K562 (cell line): ENCODE measurements at places on chromosomes 7 and 10. TPM values are rescaled to one million over a fixed set of nuclear protein-coding genes. Genes with fewer than 3 reads are reported as not detected.
A peak's percentile ranks its signal among the peaks of the same experiment; 100 is the strongest.

DNA sequence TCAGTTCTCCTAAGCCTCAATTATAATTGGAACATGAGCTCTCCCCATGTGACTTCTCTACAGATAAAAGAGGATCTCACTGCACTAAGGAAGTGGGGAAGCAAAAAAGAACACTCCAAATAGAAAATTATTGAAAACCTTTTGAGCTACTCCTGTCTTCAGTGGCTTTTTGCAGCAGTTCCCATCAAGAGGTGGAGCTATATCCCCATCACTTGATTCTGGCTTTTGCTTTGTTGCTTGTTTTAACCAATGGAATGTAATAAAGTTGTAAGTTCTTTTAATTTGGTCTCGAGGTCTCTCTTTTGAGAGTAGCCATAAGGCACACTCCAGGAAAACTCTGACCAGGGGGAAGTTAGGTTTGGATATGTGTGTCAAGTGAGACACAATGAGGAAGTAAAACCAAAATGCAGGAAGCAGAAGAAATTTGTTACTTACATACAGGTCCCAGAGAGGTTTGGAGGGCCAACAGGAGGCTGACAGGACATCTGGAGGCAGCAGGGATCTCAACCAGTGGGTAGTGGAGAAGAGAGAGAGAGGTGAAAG, 569.4 kb downstream of the HTR7 start:
- H3K4me1 ChIP-seq: no peaks in the 10 kb centered on the region
- no peaks in the 10 kb centered on the region for H3K36me3 ChIP-seq
- H3K27ac ChIP-seq: no peak overlapping the region

DNA sequence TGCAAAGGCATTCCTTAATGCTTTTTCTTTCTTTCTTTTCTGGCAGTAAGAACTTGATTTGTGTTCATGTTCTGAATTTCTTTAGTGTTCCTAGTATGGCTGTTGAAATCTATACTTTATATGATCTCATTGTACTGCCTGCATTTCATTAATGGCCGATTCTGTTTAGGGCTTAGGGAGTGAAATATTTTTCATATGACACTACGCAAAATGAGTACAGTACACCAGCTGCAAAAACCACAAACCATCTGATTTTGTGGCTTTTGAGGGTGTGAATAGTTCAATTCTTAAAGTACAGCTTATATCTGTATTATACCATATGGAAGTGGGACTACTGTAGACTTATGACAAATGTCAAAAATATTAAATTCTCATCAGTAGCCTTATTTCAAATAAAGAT, 69.1 kb upstream of the FOXP2 start:
- no peak overlapping the region for H3K4me3 ChIP-seq
- H3K36me3 ChIP-seq: no peaks in the 10 kb centered on the region
- no peaks in the 10 kb centered on the region for H3K27me3 ChIP-seq
- H3K4me1 ChIP-seq: no peaks in the 10 kb centered on the region
- no peak overlapping the region for H3K27ac ChIP-seq

DNA sequence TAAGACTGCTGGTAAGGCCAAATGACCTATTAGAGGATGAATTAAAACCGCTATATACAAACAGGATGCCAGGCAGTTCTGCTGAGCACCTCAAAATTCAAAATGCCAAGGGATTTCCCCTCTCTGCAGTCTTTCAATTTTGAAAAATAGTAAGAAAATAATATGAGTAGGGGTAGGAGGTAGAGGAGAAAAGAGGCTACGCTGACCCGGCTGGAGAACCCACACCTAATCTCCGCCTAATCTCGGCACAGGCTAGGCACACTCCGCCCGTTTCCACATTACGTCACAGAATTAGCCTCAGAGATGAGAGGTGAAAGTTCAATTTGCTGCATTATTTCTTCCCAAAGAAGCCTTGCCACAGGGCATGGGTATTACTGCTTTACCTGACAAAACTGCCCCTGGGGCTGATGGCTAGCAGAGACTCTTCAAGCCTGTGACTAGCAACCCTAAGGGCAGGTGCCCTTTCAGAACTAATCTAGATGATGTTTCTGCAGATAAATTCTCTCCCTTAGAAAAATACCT, 21.3 kb upstream of the SPOCK2 start:
- H3K4me3 ChIP-seq: no peak overlapping the region
- H3K36me3 ChIP-seq: no peaks in the 10 kb centered on the region
- H3K27ac ChIP-seq: no peak overlapping the region
- H3K27me3 ChIP-seq: no peaks in the 10 kb centered on the region

DNA sequence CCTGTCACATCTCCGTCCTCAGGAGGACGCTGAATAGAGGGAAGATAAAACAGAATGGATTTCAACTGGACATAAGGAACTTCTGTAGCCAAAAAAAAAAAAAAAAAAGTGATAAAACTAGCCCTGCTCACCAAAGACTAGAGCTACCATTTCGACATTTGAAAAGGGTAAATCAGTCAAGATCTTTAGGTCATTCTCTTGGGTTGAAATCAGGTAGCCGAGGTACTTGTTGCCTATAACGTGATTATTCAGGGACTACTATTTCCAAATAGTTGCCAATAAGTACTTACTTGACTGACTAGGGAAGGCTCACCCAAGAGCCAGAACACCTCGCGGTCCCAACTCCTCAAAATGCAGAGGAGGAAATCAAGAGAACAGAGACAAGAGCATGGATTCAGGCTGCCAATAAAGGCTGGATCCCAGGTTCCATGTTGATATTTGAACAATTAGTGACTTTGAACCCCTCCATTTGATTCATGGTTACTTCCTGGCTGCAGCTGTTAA, 2.0 kb downstream of the RHEB start:
- H3K4me3 ChIP-seq: peak overlapping the region; percentile 69
- peaks cover 25% of the 10 kb centered on the region for H3K4me1 ChIP-seq
- H3K27ac ChIP-seq: peak overlapping the region; percentile 8; the same call in 2 of the 3 replicates
- H3K27me3 ChIP-seq: no peaks in the 10 kb centered on the region
- DNase-seq: no peak

The NRAP gene
- total RNA-seq: not detected in 2 replicates

DNA sequence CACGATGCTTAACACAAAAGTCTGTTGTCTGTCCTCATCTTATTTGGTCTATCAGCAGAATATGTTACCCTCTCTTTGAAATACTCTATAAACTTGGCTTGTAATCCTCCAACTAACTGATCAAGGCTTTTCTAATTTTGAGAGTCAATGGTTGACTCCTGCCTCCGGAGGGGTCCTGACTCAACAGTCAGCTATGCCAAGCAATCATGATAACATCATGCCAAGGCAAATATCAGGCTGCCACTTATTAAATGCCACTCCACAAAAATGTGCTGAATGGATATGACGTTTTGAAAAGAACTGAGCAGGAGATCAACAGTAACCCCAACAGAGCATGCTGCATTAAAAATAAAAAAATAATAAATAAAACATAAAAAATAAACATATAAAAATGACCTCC, 116.1 kb downstream of the PARD3 start:
- H3K4me1 ChIP-seq: no peaks in the 10 kb centered on the region
- no peak for DNase-seq
- H3K27ac ChIP-seq: no peak overlapping the region
- H3K36me3 ChIP-seq: no peaks in the 10 kb centered on the region

DNA sequence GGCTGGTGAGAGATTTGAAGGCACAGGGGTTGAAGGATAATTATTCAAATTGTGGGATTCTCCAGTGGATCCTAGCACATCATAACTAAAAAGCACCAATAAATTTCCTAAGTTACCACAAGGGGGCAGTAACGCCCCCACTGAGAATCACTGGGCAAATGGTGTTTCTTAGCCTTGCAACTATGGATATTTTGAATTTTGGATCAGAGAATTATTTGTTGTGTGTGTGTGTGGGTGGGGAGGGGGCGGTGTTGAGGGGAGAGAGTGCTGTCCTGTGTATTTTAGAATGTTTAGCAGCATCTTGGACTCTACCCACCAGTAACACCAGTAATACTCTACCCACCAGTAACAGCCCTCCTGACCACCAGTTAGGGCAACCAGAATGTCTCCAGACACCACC, 63.3 kb upstream of the PRKG1 start:
- DNase-seq: peak; percentile 52
- no peaks in the 10 kb centered on the region for H3K4me1 ChIP-seq

DNA sequence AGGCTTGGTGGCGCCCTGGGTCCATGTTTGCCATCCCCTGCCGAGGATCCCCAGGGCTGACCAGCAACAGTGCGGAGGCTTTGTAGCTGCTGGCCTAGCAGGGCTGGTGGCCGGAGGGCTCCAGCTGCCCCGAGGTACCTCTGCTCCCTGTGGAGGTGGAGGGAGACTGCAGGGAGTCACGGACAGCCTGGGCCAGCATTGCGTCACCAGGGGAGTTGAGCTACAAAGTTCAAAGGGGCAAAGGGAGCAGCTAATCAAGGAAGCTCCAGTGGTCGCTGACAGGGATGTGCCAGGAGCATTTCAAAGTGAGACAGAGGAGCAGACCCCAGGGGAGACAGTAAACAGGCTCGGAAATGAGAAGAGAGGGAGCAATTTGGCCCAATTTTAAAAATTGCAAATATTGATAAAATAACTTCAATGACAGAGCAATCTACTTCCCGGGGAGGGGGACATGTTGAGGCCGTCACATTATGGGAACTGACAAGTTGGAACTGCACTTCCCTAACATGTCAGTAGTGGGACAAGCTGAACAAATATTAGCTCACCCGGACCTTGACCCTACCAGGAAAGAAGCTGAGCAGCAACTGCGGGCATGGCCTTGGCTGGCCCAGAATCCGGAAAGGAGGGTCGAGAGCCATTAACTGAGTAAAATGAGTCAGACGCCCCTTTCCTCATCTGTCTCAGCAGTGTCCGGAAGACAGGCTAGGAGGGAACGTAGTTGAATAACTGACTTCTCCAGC, 39.4 kb downstream of the BTBD16 start:
- H3K4me3 ChIP-seq: no peak overlapping the region
- no peak for DNase-seq
- no peaks in the 10 kb centered on the region for H3K36me3 ChIP-seq

DNA sequence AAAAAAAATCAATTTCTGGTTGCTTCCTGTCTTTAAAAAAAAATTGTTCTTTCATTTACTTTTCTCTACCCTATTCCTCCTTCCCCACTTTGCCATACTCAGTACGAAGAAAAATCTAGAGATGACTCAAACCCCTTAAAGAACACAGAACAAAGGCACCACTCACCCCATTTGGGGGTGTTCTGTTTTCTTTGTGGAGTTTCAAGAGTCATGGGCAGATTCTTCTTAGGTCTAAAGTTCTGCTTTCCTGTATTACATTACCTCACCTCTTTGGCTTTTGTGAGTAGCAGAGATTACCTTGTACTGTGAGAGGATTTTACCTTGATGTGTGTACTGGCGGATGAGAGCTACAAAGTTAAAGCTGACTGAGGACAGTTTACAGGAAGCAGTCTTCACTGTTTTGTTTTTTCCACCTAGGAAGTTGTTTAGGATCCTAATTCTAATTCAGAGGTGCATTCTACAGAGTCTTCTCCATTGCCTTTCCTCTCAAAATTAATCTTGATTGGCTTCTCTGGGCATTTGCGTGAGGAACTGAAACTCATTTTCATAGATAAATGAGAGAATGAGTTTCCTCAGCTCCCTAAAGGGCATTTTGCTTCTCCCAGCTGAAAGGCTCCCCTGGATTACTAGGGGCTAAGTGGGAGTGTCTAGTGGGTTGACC, 20.7 kb downstream of the AVL9 start:
- no peak for DNase-seq
- H3K27ac ChIP-seq: peak overlapping the region; percentile 28; the same call in 2 of the 3 replicates
- peaks cover 5% of the 10 kb centered on the region; the same call in 1 of the 2 replicates for H3K4me1 ChIP-seq
- no peak overlapping the region for H3K4me3 ChIP-seq
- no peaks in the 10 kb centered on the region for H3K27me3 ChIP-seq
- peaks cover 16% of the 10 kb centered on the region; the same call in 2 of the 3 replicates for H3K36me3 ChIP-seq

The AQP1 gene
- 6.7 and 6.9 TPM in 2 replicates for total RNA-seq

GRCh38 chr7:85776691-85777345, 590.0 kb upstream of the SEMA3D start:
- no peak overlapping the region for H3K4me3 ChIP-seq
- H3K36me3 ChIP-seq: no peaks in the 10 kb centered on the region
- H3K27me3 ChIP-seq: no peaks in the 10 kb centered on the region
- H3K27ac ChIP-seq: no peak overlapping the region
- H3K4me1 ChIP-seq: no peaks in the 10 kb centered on the region

DNA sequence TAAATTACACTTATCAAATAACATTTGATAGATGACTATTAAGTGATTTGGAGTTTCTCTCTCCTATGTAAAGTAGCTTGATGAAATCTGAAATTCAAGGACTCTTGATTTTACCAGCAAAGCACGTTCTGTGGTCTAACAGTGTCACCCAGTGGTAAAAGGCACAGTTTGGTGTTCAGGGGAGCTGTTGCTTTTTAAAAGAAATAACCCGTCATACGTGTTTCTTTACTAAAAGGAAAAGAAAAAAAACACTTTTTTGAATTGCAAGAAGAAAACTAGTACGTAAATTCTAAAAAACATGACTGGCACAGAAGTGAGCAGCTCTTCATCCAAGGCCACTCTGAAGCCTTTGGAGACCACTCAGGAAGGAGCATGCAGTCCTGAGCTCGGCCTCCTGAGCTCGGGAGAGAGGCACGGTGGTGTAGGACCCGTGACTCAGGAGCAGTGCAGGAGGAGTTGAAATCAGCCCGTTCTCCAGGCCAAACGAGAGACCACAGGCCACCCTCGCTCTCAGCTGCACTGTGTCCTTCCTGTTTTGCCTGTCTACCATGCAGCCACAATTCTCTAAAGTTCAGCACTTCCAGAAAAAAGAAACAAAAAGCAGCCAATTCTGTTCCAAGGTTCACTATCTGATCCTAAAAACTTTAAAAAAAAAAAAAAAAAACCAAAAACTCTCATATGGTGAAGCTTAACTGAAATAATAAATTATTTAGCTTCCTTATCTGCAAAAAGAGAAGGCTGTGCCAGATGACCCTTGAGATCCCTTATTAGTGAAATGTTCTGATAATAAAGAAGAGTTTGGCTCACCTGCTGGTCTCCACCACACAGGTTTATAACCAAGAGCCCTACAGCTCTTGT, 212.6 kb upstream of the FRMD4A start:
- no peak overlapping the region for H3K27ac ChIP-seq
- no peaks in the 10 kb centered on the region for H3K4me1 ChIP-seq
- H3K36me3 ChIP-seq: no peaks in the 10 kb centered on the region
- peaks cover 36% of the 10 kb centered on the region for H3K27me3 ChIP-seq
- DNase-seq: no peak

DNA sequence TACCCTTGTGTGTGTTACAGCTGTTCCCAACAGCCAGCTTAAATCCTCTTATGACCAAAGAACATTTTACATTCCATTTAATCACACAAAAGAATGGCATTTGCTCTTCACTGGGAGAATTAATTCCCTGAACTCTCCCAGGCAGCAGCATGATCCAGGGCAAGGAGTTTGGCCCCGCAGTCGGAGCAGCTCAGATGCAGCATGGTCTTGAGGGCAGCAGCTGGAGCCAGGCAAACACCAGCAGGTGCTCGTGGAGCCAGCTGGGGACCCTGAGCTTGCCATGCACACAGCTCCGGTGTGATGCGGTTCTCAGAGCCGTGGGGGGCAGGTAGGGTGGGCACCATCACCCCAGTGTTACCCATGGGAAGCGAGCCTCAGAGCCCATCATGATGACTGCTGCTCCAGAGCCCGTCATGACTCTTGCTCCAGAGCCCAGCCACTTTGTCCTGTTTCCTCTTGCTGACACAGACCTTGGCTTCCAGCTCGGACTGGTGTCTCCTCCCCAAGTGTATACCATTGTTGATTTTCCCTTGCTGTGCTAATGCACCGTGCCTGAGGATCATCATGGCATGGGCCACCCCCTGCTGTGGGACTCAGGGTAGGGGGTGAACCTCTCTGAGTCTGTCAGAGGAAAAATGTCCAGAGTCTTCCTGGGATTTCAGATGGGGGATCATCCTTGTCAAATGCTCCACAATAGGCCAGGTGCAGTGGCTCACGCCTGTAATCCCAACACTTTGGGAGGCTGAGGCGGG, 75.8 kb downstream of the ZRANB1 start:
- H3K4me3 ChIP-seq: no peak overlapping the region
- no peaks in the 10 kb centered on the region for H3K36me3 ChIP-seq
- no peak overlapping the region for H3K27ac ChIP-seq
- no peaks in the 10 kb centered on the region for H3K4me1 ChIP-seq
- H3K27me3 ChIP-seq: no peaks in the 10 kb centered on the region
